GM12878 (cell line): ENCODE measurements at places on chromosomes 2 and 18. TPM values are rescaled to one million over a fixed set of nuclear protein-coding genes. Genes with fewer than 3 reads are reported as not detected.

Gene MEIS1
- 0.15 and 0.21 TPM in 2 replicates for total RNA-seq

Gene CREG2
- not detected in 2 replicates for total RNA-seq

Gene RFTN2
- total RNA-seq, result not detected in 2 replicates

Gene CLEC4F
- not detected in 2 replicates for total RNA-seq

Gene MATN3
- not detected in 2 replicates for total RNA-seq

GRCh38 chr2:63049211-63049969, 1.2 kb upstream of the OTX1 start:
- H3K4me1 ChIP-seq, result peaks cover 8% of the 10 kb centered on the region
- H3K4me3 ChIP-seq, result peak overlapping the region; percentile 71
- no peak overlapping the region for H3K27ac ChIP-seq
- H3K27me3 ChIP-seq, result peaks cover 17% of the 10 kb centered on the region

GRCh38 chr2:60581433-60582282, 28.2 kb upstream of the BCL11A start:
- DNase-seq, result no peak
- H3K4me1 ChIP-seq, result no peaks in the 10 kb centered on the region
- H3K27me3 ChIP-seq, result no peaks in the 10 kb centered on the region; the same call in none of the 2 replicates
- no peak overlapping the region for H3K4me3 ChIP-seq
- H3K36me3 ChIP-seq, result no peaks in the 10 kb centered on the region

DNA sequence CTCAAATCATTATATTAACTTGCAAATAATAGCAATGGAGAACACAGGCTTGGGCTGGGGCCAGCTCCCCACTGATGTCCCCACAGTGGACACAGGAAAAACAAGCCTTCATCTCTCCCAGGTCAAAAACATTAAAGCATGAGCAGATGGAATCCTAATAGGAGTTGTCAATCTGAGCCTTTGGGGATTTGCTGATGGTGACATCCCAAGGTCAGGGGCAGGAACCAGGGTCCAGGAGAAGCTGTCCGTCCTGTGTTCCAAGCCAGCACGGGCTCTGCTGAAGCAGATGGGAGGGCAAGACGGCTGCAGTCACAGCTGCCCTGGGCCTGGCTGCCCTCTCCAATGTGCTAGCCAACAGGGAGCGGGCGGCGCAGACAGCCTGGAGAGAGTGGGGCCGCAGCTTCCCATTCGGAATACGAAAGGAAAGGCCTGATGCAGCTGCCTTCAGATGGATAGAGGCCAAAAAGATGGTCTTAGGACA, 135.5 kb downstream of the NDUFA10 start:
- no peaks in the 10 kb centered on the region for H3K4me1 ChIP-seq
- H3K27me3 ChIP-seq, result no peaks in the 10 kb centered on the region
- no peak for DNase-seq
- H3K4me3 ChIP-seq, result no peak overlapping the region

- no peaks in the 10 kb centered on the region for H3K4me1 ChIP-seq
- H3K27me3 ChIP-seq, result no peaks in the 10 kb centered on the region
- no peaks in the 10 kb centered on the region for H3K36me3 ChIP-seq
- no peak overlapping the region for H3K27ac ChIP-seq
These were observed 37.8 kb upstream of the FAM110C start for GRCh38 chr2:84121-84520.

DNA sequence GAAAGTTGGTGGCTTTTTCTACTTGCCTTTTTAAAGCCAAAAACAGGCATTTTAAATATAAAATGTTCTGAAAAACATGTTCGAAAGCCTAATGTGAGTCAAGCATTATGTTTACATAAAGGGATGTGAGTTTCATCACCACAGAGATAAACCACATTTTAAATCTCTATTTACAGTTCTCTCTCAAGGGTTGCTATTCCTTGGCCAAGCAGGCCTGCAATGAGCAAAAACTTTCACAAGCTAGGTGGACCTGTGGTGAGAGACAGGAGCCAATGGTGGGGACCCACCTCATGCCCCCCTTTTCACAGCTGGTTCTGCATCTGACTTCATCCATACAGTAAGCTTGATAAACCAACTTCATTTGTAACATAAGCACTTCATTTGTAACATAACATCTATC, 65.1 kb downstream of the CUL3 start:
- peak; percentile 86 for DNase-seq
- no peak overlapping the region; the same call in 1 of the 2 replicates for H3K4me3 ChIP-seq
- H3K4me1 ChIP-seq, result peaks cover 52% of the 10 kb centered on the region
- H3K27me3 ChIP-seq, result no peaks in the 10 kb centered on the region
- no peaks in the 10 kb centered on the region for H3K36me3 ChIP-seq
- H3K27ac ChIP-seq, result peak overlapping the region; percentile 88

- H3K27me3 ChIP-seq, result no peaks in the 10 kb centered on the region
- H3K36me3 ChIP-seq, result no peaks in the 10 kb centered on the region; the same call in 1 of the 2 replicates
- no peak overlapping the region for H3K27ac ChIP-seq
- H3K4me1 ChIP-seq, result peaks cover 7% of the 10 kb centered on the region
- DNase-seq, result no peak
- no peak overlapping the region for H3K4me3 ChIP-seq
These were observed 14.2 kb upstream of the FAP start for GRCh38 chr2:162257425-162257824.
